ENCODE measurements at places on chromosomes 2 and 18.

DNA sequence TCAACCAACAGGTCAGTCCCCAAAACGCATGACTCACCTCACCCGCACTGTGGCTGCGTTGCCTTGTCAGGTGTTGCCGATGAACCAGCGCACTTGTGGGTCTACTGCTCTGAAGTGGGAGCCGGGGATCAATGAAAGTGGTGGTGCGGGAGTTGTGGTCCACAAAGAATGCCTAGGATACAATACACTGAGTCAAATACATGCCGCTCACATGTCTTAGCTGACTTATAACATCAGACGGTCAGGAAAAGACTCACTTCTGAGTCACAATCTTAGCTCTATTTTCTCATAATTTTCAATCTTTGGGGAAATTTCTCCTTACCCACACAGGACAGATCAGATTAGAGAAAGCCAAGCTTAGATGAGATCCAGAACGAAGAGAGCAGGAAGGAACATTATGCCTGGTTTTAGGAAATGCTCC lies 107.1 kb upstream of the STK17B start:
- no peak for DNase-seq

DNA sequence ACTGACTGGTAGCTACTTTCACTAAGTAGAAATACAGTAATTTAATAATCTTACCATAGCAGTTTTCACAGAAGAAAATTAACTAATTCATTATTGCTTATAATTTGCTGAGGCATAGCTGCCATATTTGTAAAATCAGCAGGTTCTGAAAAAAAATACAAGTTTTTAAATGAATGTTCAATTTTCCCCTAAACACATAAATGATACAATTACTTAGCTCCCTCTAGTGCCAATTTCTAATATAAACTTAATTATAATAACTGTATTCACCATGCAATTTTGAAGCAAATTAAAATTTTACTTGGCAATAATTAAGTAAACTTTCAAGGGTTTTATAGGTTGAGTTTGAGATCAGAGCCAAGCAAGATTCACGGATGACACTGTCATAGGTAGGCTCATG lies 1321.6 kb upstream of the ACVR2A start:
- DNase-seq, result no peak

DNA sequence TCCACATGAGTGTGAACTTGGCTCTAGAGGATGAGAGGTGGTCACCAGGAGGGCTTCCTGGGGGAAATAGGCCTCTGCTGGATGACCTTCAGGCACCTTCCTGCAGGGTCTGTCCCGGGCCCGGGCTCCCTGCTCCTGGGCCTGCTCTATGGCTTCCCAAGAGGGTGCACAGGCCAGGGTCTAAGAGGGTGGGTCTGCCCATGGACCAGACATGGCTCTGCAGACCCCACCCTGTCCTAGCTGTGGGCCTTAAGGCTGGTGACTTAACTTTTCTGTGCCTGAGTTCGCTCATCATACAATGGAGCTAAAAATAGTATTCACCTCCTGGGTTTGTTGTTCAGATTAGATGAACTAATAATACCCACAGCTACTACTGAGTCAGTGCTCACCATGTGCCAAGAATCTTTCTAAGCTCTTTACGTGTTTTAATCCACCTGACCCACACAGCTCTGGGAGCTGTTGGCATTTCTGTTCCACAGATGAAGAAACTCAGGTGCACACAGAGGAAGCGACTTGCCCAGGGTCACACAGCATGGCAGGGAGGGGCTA lies 14.4 kb downstream of the INHBB start:
- DNase-seq, result no peak

DNA sequence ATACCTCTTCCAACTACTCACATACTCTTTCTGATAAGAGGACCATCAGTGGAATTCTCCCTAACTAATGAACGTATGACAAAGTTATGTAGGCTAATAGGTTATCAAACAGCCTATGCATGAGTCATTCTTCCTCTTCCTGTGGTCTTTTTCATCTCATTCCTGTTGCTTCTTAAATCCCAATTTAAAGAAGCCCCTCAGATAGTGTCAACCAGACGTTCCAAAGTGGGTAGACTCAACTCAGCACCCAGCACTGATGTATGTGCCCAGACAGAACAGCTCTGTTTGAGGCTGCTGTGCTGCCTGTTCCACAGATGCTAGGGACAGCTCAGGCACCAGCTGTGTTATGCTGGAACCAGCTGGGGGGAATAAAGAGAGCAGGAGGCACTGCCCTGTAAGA lies 52.6 kb downstream of the CXCR4 start:
- DNase-seq, result no peak

DNA sequence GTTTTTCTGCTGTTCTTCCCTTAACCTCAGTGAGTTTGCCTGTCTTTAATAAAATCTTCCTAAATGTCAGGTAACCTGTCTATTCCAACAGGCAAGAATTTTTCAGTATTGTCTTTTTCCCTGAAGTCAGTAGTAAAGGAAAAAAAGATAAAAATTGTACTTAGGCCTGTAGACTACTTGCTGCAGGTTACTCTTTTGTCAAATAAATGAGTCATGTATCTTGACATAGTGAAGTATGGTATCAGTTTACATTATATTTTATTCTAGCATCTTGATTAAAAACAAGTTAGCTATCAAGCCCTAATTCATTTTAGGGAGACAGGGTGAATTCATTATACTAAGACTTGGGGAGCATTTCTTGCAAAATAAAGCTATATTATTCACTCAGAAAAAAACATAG lies 59.8 kb downstream of the ITGA4 start:
- DNase-seq, result no peak

- DNase-seq, result no peak
Observed at GRCh38 chr2:239275044-239275685, 125.7 kb downstream of the HDAC4 start.

DNA sequence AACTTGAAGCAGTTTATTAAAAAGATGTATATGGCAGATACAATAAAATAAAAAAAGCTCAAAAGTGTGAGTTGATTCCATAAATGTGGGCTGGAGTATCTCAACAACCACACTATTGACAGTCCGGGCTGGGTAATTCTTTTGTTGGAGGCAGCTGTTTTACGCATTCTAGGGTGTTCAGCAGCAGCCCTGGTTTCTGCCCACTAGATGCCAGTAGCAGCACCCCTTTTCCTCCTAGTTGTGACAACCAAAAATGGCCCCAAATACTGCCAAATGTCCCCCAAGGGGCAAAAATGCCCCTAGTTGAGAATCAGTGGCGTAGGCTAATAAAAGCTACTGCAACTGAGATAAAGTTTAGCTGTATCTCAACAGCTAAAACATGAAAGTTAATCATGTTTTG lies 44.8 kb downstream of the CHMP3 start:
- no peak for DNase-seq

GRCh38 chr2:11393711-11394236 lies 49.3 kb upstream of the ROCK2 start:
- no peak for DNase-seq

GRCh38 chr2:36737131-36737750 lies 40.7 kb downstream of the VIT start:
- DNase-seq, result no peak

GRCh38 chr2:236981701-236982485 lies 103.8 kb upstream of the COPS8 start:
- DNase-seq, result no peak

DNA sequence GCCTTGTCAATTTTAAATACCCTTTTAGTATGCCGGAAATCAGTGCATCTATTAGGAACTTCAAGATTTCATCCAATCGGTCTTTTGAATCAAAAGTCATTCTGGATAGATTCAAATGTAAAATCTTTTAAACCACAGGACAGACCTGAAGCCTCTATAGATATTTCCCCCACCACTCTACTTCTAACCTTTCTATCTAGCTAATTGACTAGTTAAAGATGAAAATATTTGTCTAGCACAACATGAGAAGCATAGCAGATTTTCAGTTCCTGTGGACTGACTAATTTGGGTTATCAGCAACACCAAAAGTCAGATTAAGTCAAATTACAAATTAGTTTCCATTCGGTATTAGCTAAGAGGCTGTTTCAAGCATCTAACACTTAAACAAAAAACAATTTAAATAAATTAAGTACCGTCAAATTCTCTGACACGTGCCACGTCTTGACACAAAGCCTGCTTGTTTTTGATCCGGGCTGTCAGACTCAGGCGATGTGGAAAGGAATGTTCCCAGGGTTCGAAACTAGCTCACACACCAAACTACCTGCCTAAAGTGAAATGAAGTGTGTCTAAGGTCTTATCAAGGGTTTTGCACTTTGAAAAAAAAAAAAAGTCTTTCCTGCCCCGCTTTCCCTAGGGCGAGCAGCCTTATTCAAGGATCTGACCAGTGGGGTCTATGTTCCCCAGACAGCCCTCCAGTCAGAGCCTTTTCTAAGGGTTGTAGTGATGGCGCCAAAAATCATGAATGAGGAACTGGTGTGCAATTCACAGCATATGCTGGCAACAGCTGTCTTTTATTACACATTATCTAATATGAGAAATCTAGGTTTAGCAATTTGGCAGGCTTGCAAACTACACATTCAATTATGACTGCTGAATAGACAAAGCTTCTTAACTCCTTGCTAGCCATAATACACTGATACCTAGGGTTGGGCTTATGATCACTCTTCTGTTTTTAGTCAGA lies 4.7 kb downstream of the CYTIP start:
- DNase-seq, result no peak

GRCh38 chr2:154228566-154229280 lies 357.0 kb downstream of the GALNT13 start:
- no peak for DNase-seq

GRCh38 chr2:8797682-8798081 lies 39.7 kb downstream of the KIDINS220 start:
- no peak for DNase-seq

- no peak for DNase-seq
Observed at GRCh38 chr18:76842837-76843530, 20.6 kb downstream of the ZNF236 start.

- DNase-seq, result no peak
Observed at GRCh38 chr2:101012706-101013181, 10.7 kb downstream of the RPL31 start.

All from right renal pelvis (tissue), 4 donors.